ENCODE measurements at places on chromosomes 2 and 18. TPM values are rescaled to one million over a fixed set of nuclear protein-coding genes. Genes with fewer than 3 reads are reported as not detected.

- no peak for DNase-seq
These were observed 53.0 kb upstream of the LGALSL start for GRCh38 chr2:64400733-64401528.

DNA sequence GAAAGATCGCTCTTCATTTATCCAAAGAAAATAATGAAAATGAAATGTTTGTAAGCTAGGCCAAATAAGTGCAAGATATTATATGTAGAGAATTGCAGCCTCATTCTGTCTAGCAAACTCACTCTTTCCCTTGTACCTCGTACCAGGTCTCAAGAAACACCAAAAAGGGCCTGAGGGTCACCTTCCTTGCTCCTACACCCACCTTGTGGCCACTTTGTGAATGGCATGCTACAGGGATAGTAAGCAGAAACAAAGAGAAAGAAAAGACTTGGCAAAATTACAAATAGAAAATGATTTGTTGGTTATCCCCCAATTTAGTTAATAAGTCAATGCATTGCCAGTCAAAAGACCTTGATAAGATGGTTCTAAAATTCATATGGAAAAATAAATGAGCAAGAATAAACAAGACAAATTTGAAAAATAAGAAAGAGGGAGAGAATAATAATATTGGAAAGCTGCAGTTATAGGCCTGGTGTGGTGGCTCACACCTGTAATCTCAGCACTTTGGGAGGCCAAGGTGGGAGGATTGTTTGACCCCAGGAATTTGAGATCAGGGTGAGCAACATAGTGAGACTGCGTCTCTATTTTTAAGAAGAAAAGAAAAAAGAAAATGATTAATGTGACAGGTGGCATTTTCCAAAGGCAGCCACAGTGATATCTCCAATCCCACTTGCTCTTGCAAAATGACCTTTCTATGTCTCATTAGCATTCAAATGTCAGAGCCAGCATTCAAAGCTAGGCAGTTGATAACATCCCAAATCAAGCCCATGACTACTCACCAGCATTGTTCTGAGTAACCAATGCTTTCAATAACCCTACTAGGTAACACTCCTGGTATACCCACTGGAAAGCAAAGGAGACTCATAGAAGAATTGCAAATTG lies 38.8 kb upstream of the BMP10 start:
- DNase-seq = no peak

DNA sequence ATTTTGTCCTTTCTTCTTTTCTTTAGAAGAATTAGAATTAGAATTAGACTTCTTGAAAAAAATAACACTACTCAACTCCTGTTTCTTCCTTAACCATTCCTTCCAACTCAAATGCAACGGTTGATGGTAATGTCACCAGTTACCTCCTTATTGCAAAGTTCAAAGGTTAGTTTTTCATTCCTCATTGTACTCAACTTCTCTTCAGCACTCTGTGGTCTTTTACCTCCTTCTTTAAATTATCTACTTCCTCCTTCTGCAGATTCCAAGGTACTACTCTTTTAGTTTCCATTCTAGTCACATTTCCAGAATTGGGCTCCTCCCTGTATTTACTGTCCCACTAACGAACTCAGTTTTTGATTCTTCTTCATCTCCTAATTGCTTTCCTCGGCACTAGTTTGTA lies 700.7 kb downstream of the SATB2 start:
- no peak for DNase-seq

HOXD13 gene
- total RNA-seq = 0.63 TPM

DNA sequence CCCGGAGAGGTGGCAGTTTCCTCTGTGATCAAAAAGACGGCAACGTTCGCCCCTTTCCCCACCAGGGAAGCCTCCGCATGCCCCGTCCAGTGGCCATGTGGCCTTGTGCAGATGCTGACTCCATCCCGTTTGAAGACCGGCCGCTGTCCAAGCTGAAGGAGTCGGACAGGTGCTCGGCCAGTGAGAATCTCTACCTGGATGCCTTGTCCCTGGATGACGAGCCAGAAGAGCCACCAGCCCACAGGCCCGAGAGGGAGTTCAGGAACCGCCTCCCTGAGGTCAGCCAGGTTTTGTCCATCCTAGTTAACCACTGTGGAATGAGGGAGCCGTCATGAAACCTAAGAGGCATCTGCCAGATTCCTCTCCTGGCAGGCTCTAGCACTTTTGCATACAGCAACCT lies 113.6 kb downstream of the MTCL1 start:
- DNase-seq = no peak

GRCh38 chr2:52210611-52211010 lies 1178.7 kb upstream of the NRXN1 start:
- DNase-seq = no peak

ADRA2B gene
- 0.51 TPM for total RNA-seq

- no peak for DNase-seq
These were observed 80.0 kb upstream of the LDLRAD4 start for GRCh38 chr18:13138420-13139139.

- no peak for DNase-seq
These were observed 339.0 kb upstream of the MEIS1 start for GRCh38 chr2:66095820-66096345.

- DNase-seq = no peak
These were observed 18.5 kb downstream of the RRM2 start for GRCh38 chr2:10140841-10141610.

ANKRD30B gene
- not detected for total RNA-seq

BOLL gene
- not detected for total RNA-seq

- no peak for DNase-seq
These were observed 480.4 kb downstream of the PARD3B start for GRCh38 chr2:205025580-205026240.

GRCh38 chr2:42446503-42447271 lies 47.1 kb downstream of the KCNG3 start:
- DNase-seq = no peak

ZAP70 gene
- 3.1 TPM for total RNA-seq

- DNase-seq = no peak
These were observed 84.3 kb downstream of the FANCL start for GRCh38 chr2:58156780-58157179.

DNA sequence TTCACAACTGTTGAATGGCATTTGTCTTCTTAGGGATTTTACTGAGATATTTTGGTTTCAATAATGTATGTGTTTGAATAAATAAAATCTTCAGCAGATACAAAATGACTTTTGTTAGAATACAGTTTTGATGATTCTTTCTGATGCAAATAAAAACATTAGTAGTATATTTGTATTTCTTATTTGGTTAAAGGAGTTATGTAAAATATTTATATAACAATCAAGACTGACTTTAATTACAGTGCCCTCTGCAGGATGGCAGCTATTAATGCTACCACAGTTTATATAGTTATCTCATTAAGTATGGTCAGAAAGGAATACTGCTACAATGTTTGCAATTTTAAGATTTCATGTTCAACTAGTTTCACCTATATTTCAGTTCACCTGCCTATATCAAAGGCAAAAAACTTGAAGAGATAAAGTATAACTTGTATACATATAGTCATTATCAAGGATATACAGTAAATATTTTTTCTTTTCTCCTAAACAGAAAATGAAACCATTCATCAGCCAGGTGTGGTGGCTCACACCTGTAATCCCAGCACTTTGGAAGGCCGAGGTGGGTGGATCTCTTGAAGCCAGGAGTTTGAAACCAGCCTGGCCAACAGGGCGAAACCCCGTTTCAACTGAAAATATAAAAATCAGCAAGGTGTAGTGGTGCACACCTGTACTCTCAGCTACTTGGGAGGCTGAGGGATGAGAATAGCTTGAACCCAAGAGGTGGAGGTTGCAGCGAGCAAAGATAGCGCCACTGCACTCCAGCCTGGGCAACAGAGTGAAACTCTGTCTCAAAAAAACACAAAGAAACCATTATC lies 19.8 kb downstream of the ARL5A start:
- DNase-seq = no peak

DNA sequence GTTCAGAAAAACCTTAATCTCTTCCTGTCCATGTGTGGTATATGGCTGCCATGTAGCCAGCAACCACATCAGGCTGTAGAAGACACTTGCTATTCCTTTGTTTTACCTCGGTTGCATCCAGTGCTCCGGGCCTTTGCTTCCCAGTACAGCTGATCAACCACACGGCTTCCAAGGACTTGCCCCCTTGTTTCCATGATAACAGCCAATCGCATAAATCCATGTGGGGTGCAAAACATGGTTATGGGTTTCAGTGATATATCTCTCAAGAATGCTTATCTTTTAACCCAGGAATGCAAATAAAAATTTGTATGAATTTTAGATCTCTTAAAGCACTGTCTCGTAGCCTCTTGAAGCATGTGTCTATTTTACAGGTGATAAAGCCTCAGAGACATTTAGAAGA lies 118.3 kb downstream of the MGAT5 start:
- no peak for DNase-seq

- DNase-seq = no peak
These were observed 32.7 kb downstream of the SIX3 start for GRCh38 chr2:44974064-44974715.

- DNase-seq = no peak
These were observed 806.4 kb downstream of the TRIB2 start for GRCh38 chr2:13522917-13523821.

DNA sequence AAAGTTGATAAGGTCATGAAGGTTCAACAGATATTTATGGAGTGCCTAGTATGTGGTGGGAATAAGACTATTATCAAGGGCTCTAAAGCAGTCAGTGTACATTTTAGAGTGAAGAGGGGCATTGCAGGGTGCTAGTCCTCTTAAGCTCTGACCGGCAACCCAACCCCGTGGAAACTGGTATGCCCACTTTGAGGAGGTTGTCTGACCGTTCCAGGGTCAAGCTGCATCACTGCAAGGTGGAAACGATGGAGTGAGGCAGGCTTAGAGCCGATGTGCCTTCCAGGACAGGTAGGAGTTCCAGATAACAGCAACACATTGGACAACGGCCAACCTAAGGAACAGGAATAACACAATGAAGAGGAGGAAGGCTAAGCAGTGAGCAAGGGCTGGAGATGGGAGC lies 1.4 kb upstream of the UCN start:
- DNase-seq = no peak

- DNase-seq = no peak
These were observed 58.2 kb downstream of the SLC9A2 start for GRCh38 chr2:102677244-102678215.

GRCh38 chr2:43472527-43473194 lies 123.2 kb downstream of the THADA start:
- no peak for DNase-seq

KIF1A gene
- 46.2 TPM for total RNA-seq

- DNase-seq = no peak
These were observed 33.0 kb upstream of the KIDINS220 start for GRCh38 chr2:8870441-8870840.

GPR35 gene
- 6.0 TPM for total RNA-seq

TSN gene
- total RNA-seq = 63.4 TPM

DNA sequence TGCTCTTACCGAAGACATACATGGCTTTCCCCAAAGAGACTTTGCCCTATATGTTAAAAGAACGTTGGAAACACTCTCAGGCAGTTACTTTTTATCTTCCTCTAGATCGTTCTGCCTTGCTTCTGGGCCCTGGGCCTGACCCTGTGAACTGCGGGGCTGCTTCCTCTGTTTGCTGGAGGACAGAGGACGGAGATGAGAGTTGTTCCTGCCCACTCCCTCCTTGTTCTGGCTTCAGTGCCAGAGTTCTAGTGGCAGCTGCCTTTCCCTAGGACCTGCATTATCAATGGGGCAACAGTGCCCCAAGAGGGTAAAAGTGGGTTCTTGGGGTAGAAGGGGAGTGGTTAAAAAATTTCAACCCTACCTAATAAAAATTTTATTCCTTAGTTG lies 6.5 kb upstream of the FN1 start:
- no peak for DNase-seq

DNA sequence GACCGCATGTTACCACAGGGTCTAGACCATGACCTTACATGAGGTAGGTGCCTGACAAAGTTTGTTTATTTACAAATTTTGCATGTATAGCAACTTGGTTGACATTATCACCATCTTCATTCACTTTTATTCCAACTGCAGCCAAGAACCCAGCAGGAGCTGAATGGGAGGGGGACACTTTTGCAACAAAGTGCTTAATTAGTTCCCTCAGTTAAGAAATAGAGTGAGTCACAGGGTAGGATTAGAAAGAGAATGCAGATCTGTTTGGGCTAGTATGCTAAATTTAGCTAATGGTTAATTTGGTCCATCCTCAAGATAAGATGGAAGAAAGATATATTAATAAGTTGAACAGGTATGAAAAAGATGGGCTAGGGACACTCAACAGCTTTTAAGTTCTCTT lies 678.9 kb downstream of the ARHGAP15 start:
- no peak for DNase-seq

TMEM182 gene
- total RNA-seq = 7.1 TPM

- DNase-seq = no peak
These were observed 44.9 kb upstream of the REL start for GRCh38 chr2:60836491-60836890.

DNA sequence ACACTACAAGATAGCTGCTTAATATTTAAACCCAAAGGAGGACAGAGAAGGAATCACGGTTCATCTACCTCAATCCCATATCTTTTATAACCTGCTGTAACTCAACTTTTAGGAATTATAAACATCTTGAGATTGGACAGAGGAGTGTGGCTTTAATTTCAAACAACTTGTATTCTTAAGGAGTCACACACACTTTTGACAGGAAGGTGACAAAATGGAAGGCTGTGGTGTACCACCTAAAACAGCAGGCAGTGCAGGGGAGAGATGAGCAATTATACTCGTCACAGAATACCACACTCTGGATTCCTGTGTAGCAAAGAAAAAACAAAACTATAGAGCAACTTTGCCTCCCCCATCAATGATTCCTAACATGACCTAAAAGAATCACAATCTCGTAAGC lies 194.8 kb downstream of the ZEB2 start:
- no peak for DNase-seq

GRCh38 chr2:45380131-45380836 lies 230.8 kb downstream of the SRBD1 start:
- no peak for DNase-seq

OXER1 gene
- 7.5 TPM for total RNA-seq

DNA sequence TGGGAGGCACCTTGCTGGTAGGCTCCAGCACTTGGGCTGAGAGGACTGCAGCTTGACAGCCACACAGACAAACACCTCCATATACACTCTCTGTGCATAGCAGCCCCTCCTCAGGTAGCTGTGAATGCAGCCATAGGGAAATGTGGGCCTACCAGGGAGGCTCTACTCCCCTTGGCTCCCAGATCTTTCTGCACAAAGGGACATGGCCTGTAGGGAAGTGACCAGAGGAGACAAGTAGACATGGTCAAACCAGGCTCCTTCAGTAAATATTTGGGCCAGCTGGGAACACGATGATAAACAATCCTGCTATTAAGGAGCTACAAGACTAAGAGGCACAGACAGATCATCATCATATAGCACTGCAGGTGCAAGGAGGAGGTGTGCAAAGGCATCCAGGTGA lies 35.9 kb upstream of the PDCL3 start:
- no peak for DNase-seq

DNA sequence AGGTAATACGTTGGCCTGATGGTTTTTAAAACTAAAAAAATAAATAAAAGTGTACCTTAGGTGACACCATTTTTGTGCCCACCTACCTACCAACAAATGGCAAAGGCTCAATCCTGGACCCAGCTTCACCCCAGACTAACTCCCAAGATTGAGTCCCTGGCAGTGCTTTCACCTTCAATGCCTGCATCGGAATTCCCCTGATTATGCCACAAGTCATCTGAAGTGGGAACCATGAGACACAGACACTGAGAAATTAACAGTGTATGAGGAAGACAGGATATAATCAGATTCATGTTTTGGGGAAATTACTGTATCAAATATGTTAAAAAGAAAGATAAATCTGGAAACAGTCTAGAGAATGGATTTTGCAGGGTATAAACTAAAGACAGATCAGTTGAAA lies 41.6 kb downstream of the ZBTB14 start:
- no peak for DNase-seq

SCN3A gene
- 0.11 TPM for total RNA-seq

GEN1 gene
- total RNA-seq = 19.6 TPM

All from mesothelial cell of epicardium (in vitro differentiated cells).